ENCODE measurements at places on chromosomes 16 and 17. TPM values are rescaled to one million over a fixed set of nuclear protein-coding genes. Genes with fewer than 3 reads are reported as not detected.

- DNase-seq, result no peak
- H3K27ac ChIP-seq, result no peak overlapping the region
- peaks cover 9% of the 10 kb centered on the region for H3K27me3 ChIP-seq
- H3K4me3 ChIP-seq, result no peak overlapping the region
- H3K4me1 ChIP-seq, result no peaks in the 10 kb centered on the region
Observed at GRCh38 chr16:50464325-50465290, 83.6 kb upstream of the NKD1 start.

- no peaks in the 10 kb centered on the region for H3K4me1 ChIP-seq
- H3K27me3 ChIP-seq, result no peaks in the 10 kb centered on the region
- no peak overlapping the region for H3K27ac ChIP-seq
- no peak for DNase-seq
Observed at GRCh38 chr17:10251212-10251948, 53.0 kb upstream of the GAS7 start.

Gene NPIPA2
- total RNA-seq, result 0.77 TPM

DNA sequence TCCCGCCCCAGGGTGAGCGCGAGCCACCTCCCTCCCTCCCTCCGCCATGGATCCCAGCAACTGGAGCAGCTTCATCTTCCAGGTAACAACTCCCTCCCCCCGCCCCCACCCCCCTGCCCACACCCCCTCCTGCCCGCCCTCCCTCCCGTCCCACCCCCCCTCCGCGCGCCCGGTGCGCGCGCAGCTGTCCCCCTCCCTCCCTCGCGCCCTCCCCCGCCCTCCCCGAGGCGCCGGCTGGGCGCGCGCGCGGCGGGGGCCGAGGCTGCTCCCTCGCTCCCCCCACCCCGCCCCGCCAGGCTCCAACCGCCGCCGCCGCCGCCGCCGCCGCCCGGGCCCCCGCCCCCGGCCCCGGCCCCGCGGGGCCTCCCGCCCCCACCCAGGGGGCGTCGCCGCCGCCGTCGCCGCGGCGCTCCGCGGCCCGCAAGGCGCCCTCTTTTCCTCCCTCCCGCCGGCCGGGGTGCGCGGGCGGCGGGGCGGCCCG, at the start of gene MAZ:
Gene MAZ (plus strand): TSS at position 431 of the 481 bp plus-strand sequence. CDS start 173 bp downstream, outside the sequence.
- peaks cover 14% of the 10 kb centered on the region for H3K36me3 ChIP-seq
- DNase-seq, result peak; percentile 94
- peaks cover 20% of the 10 kb centered on the region for H3K4me1 ChIP-seq
- peak within 1 kb of the TSS; percentile 95 for H3K27ac ChIP-seq
- H3K27me3 ChIP-seq, result no peaks in the 10 kb centered on the region

DNA sequence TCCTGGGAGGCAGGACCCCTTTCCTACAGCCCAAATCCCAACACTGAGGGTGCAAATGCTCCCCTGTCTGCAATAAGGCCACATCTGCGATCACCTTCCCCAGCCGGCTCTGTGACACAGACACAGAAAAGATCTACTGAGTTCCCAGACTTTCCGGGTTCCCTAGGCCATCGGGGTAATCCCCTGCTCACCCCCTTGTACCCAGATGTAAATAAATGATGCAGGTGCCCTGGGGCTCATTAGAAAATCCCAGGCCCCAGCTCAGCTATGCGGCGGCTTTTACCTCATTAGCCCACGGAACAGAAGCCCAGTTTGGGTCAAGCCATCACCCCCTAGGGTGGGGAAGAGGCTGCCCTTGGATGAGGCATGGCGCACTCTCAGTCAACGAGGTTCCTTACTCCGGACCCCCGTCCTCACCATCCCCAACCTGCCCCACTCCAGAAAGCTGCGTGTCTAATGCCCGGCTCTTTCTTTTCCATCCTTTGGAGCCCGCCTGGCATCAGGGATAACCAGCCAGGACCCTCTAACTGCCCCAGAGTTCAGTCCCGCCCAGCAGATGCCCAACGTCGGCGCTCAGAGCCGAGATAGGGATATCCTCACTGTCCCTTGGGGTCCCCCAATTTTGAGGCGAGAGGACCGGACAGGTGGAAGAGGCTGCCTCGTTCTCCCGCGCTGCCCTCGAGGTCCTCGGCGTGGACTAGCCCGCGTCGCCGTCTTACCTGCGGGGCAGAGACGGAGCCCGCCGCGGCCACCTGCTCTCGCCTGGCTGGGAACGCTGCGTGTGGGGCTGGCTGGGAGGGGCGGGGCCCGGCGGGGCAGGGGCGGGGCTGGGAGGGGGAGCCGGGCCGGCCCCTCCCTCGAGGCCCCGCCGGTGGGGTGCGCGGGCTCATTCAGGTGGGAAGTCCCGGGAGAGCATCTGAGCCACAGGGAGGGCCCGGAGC, at the start of gene ZNF385C:
Gene ZNF385C (minus strand): TSS at position 783 of the 941 bp plus-strand sequence. CDS start 35,417 bp downstream, outside the sequence.
- H3K36me3 ChIP-seq, result no peaks in the 10 kb centered on the region
- H3K27ac ChIP-seq, result no peak within 1 kb of the TSS
- peaks cover 24% of the 10 kb centered on the region for H3K27me3 ChIP-seq
- H3K4me1 ChIP-seq, result no peaks in the 10 kb centered on the region

GRCh38 chr16:11576427-11577289, 10.1 kb downstream of the LITAF start:
- no peak for DNase-seq
- no peaks in the 10 kb centered on the region for H3K27me3 ChIP-seq
- H3K4me1 ChIP-seq, result peaks cover 2% of the 10 kb centered on the region
- no peak overlapping the region for H3K4me3 ChIP-seq

- no peaks in the 10 kb centered on the region for H3K27me3 ChIP-seq
- no peak overlapping the region for H3K27ac ChIP-seq
- peaks cover 31% of the 10 kb centered on the region for H3K36me3 ChIP-seq
Observed at GRCh38 chr17:16442141-16442540, 26.8 kb downstream of the TRPV2 start.

Gene ATP2A1
- total RNA-seq, result 0.33 TPM

Gene RAB26
- 0.51 TPM for total RNA-seq

GRCh38 chr16:17340804-17341203, 130.0 kb downstream of the XYLT1 start:
- H3K27ac ChIP-seq, result no peak overlapping the region
- peaks cover 6% of the 10 kb centered on the region for H3K4me1 ChIP-seq
- H3K36me3 ChIP-seq, result no peaks in the 10 kb centered on the region
- no peak for DNase-seq

GRCh38 chr17:83035722-83036121, 43.7 kb upstream of the METRNL start:
- no peak overlapping the region for H3K27ac ChIP-seq
- no peaks in the 10 kb centered on the region for H3K4me1 ChIP-seq
- H3K36me3 ChIP-seq, result no peaks in the 10 kb centered on the region
- DNase-seq, result no peak
- H3K27me3 ChIP-seq, result no peaks in the 10 kb centered on the region

Gene ATXN1L
- total RNA-seq, result 11.0 TPM

GRCh38 chr17:40093580-40094201, 6.7 kb downstream of the NR1D1 start:
- no peak for DNase-seq
- no peak overlapping the region for H3K4me3 ChIP-seq
- peaks cover 34% of the 10 kb centered on the region for H3K36me3 ChIP-seq
- H3K27me3 ChIP-seq, result no peaks in the 10 kb centered on the region
- H3K4me1 ChIP-seq, result peaks cover 22% of the 10 kb centered on the region

Gene G6PC1
- not detected for total RNA-seq

GRCh38 chr17:62692159-62692651, 64.7 kb downstream of the MRC2 start:
- no peak overlapping the region for H3K27ac ChIP-seq
- DNase-seq, result no peak
- no peak overlapping the region for H3K4me3 ChIP-seq
- H3K36me3 ChIP-seq, result peaks cover 26% of the 10 kb centered on the region

Gene ANKS4B
- not detected for total RNA-seq

DNA sequence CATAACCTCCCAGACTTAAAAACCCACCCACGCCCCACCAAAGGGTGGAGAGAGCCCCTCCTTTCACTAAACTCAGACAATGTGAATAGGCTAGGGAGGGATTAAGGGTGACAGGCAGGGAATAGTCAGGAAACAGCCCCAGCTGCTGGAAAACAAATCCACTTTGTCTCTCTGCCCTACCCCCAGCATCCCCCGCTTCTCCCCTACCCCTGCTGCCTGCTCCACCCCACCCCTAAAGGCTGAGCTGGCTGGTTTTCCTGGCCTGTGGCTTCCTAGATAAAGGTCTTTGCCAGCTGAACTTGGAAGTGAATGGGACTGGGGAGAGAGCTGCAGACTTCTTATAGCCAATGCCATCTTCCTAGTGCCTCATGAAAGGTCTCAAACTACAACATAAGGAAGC, 15.0 kb downstream of the CAVIN1 start:
- no peak overlapping the region for H3K4me3 ChIP-seq
- peaks cover 22% of the 10 kb centered on the region for H3K36me3 ChIP-seq
- no peaks in the 10 kb centered on the region for H3K27me3 ChIP-seq
- H3K4me1 ChIP-seq, result peaks cover 44% of the 10 kb centered on the region
- peak overlapping the region; percentile 26 for H3K27ac ChIP-seq

DNA sequence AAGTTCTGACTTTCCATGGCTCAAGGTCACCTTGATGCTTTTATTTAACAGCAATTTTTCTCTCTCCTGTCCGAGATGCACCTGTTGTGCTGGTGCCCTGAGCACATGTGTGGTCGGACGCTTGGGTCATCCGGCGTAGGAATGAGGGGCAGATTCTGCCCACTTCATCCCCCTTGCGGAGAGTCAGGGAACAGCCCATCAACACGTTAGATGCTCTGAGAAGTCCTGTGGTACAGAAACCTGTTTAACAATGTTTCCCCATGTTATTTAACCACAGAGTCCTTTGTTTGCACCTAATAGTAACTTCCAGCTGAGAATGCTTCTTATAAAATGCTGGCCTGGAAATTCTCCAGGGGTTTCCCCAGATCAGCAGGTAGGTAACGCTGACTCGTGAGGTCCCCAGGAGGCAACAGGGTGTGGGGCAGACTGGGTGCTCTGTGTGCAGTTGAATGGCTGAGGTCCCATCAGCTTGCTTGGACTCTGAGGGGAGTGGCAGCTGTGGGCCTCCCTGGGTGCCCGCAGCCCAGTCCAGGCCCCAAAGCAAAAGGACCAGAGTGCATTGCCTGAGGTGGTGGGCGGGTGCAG, 17.8 kb downstream of the DOC2B start:
- no peaks in the 10 kb centered on the region for H3K36me3 ChIP-seq
- H3K27ac ChIP-seq, result no peak overlapping the region
- H3K27me3 ChIP-seq, result no peaks in the 10 kb centered on the region
- H3K4me1 ChIP-seq, result no peaks in the 10 kb centered on the region

GRCh38 chr16:88659160-88659559, 3.7 kb downstream of the MVD start:
- DNase-seq, result no peak
- H3K27me3 ChIP-seq, result no peaks in the 10 kb centered on the region
- no peaks in the 10 kb centered on the region for H3K4me1 ChIP-seq
- peaks cover 32% of the 10 kb centered on the region for H3K36me3 ChIP-seq
- H3K4me3 ChIP-seq, result no peak overlapping the region

DNA sequence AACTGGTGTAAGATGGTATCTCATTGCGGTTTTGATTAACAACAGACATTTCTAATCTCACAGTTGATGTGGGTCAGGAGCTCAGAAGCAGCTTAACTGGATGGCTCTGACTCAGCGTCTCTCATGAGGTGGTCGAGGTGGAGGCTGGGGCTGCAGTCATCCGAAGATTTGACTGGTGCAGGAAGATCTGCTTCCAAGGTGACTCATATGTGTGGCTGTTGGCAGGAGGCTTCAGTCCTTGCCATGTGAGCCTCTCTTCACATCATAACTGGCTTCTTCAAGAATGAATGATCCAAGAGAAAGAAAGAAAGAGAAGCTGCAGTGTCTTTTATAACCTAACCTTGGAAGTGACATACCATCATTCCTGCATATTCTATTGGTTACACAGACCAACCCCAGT, 376.1 kb downstream of the SEC14L1 start:
- H3K4me1 ChIP-seq, result no peaks in the 10 kb centered on the region
- no peaks in the 10 kb centered on the region for H3K36me3 ChIP-seq
- H3K4me3 ChIP-seq, result no peak overlapping the region
- DNase-seq, result peak; percentile 96
- H3K27ac ChIP-seq, result no peak overlapping the region

- H3K27me3 ChIP-seq, result no peaks in the 10 kb centered on the region
- no peak overlapping the region for H3K27ac ChIP-seq
- DNase-seq, result no peak
- H3K4me3 ChIP-seq, result no peak overlapping the region
- no peaks in the 10 kb centered on the region for H3K36me3 ChIP-seq
- H3K4me1 ChIP-seq, result no peaks in the 10 kb centered on the region
Observed at GRCh38 chr17:73744411-73744810, 100.2 kb upstream of the SDK2 start.

DNA sequence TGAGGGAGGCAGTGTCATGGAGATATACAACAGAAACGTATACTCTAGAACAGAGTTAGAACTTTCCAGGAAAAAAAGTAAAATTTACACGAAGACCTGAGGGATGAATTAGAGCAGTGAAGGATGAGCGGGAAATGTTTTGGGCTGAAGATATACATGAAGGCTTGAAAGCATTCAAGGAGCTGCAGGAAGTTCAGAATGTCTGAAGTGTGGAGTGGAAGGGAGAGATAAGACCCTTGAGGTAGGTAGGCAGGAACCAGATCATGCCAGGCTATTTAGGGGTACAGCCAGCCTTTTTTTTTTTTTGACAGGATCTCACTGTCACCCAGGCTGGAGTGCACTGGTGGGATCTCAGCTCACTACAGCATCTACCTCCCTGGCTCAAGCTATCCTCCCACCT, 3.2 kb upstream of the NLK start:
- no peak for DNase-seq
- H3K27me3 ChIP-seq, result no peaks in the 10 kb centered on the region
- H3K27ac ChIP-seq, result no peak overlapping the region
- H3K36me3 ChIP-seq, result no peaks in the 10 kb centered on the region
